WTC11 (cell line): ENCODE measurements at places on chromosomes 13 and 19.

- no peak for DNase-seq
These were observed 4.2 kb downstream of the MED16 start for GRCh38 chr19:888581-889385.

DNA sequence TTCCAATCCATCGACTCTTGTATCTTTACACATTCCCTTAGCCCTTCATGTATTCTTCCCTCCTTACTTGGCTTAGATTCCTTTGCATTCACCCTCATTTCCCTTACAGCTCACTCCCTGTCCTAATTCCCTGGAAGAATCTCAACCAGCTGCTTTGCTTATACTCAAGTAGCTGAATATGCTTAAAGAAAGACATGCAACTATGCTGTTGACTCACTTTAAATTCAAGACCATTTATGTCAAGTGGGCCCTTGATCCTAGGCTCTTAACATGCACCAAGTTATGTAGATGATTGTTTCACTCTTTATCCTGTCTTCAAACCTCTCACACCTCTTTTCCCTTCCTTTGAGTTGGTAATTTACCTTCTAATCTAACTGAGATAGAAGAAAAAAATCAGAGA lies 7.4 kb downstream of the CCDC122 start:
- no peak for DNase-seq

- DNase-seq = no peak
These were observed 528.7 kb upstream of the KLF12 start for GRCh38 chr13:74662905-74663304.

DNA sequence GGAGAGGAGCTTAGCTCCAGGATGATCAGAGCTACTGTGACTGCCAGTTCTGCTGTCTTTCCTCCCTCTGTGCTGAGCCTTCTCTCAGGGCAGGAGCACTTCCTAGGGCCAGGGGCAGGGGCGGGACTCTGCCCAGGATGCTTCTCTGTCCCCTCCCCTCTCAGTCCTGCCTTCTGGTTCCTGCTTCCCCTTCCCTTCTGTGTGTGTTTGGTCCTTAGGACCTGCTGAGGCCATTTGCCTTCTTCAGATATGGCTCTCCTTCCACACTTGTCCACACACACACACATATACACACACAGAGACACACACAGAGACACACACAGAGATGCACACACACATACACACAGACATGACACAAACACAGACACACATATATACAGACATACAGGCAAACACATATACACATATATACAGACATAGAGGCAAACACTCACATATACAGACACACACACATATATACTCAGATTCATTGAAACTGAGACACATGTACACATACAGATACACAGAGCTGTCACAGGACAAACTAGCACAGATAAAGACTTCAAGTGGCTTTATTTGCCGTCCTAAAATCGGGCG lies 22.0 kb upstream of the CD177 start:
- DNase-seq = no peak

DNA sequence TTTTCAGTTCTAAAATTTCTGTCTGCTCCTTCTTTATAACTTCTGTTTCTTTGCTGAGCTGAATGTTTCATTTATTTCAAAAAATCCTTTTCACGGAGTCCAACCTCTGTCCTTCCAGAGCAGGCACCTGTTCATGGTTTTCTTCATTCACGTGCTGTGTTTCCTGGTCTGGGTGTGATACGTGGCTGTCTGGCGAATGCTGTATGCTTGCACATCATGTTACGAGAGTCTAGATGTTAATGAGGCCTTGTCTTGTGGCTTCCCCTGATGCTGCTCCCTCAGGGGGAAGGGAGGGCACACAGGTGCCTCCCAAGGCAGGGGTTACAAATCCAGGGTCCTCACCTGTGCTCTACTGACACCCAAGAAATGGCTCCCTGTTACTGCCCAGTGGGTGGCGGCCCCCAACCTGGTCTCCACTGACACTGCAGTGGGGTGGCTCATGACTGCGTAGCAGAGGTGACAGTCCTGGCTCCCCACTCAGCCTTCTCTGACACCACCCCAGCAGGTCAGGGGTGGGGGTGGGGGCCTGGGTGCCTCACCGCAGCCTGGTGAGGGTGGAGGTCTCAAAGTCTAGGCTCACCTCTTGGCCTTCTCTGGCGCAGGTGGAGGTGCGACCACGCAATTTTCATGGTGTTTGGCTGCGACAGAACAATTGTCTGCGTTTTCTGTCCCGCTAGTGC lies 20.1 kb upstream of the RAB20 start:
- DNase-seq = no peak

DNA sequence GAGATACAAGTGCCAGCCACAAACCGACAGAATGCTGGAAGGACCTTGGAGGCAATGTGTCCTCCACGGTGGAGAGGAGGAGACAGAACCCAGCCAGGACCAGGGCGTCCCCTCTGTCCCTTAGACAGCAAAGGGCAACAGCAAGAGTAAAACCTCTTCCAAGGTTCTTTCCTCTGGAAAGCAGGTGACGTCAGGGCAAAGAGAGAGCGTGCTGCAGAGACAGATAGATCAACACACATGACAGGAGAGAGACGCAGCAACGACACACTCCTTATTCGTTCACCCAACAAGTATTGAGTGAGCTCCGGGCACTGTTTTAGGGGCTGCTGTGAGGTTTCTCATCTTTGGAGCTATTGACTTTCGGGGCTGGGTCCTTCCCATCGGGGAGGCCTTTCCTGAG lies 1.3 kb upstream of the GALP start:
- DNase-seq = no peak

DNA sequence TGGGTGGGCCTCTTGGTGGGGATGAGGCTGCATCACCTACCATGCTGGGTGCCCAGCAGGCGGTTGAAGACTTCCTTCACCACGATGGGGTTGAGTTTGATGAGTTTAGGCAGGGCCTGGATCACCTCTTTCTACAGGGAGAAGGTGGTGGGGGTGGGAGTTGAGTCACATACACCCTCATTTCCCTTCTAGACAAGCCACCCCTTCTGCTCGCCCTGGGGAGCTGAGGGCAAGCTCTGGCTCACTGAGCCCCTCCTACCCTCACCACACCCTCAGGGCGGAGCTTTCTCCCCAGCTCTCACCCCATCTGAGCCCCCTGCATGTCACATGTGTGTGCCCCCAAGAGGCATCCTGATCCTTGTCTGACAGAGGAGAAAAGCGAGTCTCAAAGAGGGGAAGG lies 7.6 kb upstream of the RSPH6A start:
- no peak for DNase-seq

GRCh38 chr13:61410669-61411297 lies 4.9 kb downstream of the PCDH20 start:
- DNase-seq = no peak

DNA sequence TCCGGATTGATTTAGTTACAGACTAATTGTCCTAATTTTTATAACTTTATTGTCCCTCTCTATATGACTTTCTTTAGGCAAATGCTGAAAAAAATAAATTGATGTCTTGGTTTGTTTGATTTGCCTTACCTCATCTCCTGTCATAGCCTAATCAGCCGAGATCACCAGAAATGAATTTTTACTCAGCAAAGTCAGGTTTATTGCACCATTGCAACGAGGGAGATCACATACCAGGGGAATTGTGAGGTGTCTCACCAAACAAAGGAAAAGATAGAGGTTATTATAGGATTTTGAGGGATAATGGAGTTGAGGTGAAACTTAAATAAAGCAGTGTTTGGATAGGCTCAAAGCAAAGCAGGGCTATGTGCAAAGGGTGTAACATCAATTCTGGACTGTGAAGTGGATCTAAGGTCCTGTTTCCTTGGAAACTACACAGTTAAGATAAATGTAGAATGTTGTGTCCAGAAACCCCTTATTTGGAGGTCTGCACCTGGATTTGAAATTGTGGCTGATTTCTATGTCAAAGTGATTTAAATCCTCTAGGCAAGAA lies 372.6 kb downstream of the OXGR1 start:
- DNase-seq = no peak

- DNase-seq = no peak
These were observed 30.9 kb upstream of the SMAD9 start for GRCh38 chr13:36950920-36951319.

DNA sequence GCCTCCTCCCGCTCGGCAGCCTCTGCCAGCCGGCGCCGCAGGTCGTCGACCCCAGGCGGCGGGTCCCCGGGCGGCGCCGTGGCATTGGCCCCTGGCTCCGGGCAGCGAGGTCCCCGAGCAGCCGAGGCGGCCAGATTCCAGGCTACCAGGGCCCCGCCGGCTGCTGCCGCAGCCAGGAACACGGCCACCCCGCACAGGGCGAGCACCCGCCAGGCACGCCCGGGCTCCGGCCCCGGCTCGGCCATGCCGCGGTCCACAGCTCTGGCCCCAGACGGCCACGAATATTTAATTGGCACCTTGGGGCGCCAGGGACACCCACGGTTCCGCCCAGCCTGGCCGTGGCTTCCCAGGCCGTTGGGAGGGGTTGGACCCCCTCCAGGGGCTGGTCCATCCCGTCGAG lies at the start of gene CCDC194:
TSS of gene CCDC194 (minus strand) at position 283 of the 400 bp plus-strand sequence. CDS start at position 245, 38 bp downstream.
- DNase-seq = no peak

DNA sequence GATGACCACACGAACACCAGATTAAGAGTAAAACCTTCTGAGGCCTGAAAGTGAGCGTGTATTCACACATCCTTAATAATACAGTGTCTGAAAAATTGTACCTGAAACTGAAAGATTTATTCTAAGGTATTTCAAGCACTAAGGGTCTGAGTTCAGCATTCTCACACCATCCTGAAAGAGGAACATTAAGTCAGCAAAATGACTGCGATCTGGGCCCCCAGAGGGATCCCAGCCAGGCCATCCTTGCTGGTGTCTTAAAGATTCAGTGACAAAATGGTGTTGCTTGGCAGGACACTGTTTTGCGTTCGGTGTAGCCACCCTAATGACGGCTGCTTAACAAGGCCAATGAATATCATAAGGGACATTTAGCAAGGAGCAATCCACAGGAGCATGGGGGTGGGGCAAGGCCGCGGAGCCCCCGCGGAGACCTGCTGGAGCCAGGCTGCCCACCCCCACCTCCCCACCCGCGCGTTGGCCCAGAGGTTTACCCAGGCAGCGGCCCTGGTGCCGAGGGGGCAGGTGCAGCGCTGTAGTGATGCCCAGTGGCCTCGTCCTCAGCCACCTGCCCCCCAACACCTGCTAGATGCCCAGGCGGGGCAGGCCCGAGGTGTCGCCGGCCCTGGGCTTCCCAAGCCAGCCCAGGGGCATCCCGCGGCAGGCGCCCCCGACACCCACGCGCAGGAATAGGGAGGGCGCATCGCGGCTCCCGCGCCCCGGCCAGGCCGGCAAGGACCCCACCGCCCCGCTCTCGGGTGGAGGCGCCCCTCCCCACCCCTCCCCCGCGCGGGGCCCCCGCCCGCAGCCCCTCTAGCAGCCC lies 742 bp downstream of the NALCN start:
- DNase-seq = peak; percentile 16

DNA sequence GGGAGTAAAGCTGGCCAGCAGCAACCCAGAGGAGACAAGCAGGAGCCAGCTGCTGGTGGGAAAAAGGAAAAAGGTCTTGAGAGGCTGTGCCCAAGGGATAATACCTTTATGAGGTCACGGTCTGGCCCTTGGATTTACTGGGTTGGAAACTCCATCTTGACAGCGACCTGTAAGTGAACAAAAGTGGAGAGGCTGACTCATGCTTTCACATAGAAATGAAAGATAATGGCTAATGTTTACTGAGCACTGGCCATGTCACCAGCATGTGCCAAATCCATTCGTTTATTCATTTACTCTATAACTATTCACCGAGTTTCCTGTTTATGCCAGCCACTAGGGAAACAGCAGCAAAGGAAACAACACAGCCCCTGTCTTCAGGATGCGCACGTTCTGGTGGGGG lies 4.7 kb downstream of the VRK3 start:
- DNase-seq = no peak

- no peak for DNase-seq
These were observed 80.7 kb downstream of the ATP11A start for GRCh38 chr13:112770504-112770903.

DNA sequence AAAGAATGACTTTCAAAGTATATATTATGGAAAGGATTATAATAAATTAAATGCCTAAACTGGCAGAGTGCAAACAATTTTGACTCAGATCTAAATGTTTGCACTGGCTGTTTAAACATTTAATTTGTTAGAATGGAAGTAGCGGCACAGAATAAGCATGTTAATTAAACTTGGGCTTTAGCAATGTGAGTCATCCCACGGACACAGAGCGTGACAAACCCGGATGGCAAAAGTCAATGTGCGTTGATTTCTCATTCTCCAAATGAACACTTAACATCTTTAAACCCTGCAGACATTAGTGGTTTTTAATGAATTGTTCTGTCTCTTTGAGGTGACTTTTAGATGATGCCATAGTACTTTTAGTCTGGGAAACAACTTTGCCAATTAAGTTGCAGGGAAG lies 38.4 kb downstream of the PCDH8 start:
- DNase-seq = no peak

DNA sequence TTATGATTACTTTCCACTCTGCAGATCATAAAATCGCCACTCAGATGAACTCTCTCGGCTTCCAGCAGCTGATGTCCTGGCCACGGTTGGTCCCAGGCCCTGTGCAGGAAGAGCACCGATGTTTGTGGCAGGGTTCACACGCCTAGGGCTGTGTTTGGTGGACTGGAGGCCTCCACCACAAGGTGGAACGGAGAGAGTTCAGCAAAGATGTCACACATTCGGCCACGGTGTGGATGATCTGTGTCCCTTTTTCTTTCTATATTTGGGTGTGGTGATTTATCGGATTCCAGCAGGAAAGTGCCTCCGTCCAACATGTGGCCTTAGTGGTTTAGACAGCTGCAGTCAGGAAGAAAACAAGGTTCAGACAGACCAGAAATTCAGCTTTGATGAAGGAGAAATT lies 521 bp upstream of the SHISA2 start:
- DNase-seq = no peak
